ENCODE measurements at places on chromosomes 4 and X. TPM values are rescaled to one million over a fixed set of nuclear protein-coding genes. Genes with fewer than 3 reads are reported as not detected.

PHF8 gene
- total RNA-seq: 44.9 TPM

- DNase-seq: no peak
Measured at GRCh38 chr4:89439533-89439932, 131.9 kb upstream of the GPRIN3 start.

DNA sequence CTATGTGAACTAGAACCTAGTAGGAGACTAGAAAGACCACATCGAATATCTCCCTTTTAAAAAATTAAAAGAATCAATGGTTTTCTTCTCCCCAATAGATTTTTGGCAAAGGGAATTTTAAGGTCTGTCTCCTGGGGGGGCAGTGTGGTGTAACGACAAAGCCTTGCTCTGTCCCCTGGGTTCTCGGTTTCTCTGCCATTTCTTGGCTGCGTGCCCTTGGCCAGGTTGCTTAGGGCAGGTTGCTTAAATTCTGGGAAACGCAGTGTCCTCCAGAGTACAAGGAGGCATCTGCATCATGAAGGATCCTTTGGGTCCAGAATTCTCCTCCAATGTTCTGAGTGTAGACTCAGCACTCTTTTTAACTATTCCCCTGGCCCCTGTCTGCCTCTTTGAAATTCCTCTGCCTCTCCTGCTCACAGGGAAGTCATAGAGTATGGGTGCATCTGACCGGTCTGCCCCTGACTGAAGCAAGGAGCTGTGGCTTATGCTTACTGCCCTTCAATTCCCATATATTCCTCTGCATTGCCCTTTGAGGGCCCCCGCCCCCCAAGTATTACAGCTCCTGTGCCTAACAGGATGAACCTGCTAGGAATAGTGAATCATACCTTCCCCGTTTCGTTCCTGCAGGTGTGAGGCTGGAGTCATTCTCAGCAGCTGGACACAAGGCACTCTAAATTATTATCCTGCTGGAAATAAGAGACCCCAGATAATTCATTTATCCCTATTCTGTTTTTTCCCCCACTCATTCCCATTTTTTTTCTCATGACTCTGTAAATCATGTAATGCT, 2.2 kb downstream of the KIT start:
- no peak for DNase-seq

COX18 gene
- 18.9 TPM for total RNA-seq

COX7B2 gene
- total RNA-seq: not detected

DNA sequence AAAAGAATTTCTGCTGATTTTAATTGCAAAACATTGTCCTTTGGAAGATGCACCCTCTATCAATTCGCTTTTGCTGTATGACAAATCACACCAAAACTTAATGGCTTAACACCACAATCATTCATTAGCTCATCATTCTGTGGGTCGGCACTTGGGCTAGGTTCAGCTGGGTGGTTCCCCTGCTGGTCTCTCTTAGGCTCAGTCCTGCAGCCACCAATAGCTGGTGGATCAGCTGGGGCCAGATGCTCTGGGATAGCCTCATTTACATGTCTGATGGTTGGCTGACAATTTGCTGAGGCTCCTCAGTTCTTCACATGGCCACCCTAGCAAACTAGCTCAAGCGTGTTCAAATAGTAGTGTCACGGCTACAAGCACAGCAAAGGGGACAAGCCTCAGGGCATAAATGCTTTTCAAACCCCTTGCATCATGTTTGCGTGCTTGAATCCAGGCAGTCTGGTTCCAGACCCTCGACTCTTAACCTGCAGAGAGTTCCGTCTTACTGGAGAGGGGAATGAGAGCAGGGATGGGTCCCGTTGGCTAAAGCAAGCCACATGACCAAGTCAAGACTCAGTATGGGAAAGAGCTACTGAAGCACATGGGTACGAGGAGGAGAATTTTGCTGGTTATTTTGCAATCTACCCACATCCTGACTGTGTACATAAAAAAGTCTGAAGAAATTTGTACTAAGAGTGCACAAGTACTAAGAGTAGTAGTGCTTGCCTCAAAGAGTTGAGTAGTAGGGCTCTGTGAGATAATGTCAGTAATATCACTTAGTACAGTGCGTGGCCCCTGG, 7.5 kb upstream of the ACSL1 start:
- DNase-seq: no peak

DNA sequence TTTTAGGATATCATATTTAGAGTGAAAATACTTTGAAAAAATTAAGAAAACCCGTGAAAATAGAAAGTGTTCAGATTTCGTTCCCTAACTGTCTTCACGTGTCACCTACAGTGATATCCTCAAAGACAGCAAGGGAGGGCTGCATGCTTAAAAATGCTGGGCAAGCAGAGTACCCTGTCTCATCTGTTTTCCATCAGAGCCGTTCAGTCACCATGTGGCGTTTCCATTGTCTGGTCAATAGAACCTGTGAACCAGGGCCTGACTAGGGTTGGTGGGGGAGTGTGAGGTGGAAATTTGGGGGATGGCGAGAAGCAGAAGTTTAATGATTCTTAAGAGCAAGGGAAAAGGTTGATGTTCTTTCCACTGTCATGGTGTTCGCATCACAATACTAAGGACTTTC, 173.9 kb downstream of the BMPR1B start:
- no peak for DNase-seq

GEMIN8 gene
- 21.8 TPM for total RNA-seq

DNA sequence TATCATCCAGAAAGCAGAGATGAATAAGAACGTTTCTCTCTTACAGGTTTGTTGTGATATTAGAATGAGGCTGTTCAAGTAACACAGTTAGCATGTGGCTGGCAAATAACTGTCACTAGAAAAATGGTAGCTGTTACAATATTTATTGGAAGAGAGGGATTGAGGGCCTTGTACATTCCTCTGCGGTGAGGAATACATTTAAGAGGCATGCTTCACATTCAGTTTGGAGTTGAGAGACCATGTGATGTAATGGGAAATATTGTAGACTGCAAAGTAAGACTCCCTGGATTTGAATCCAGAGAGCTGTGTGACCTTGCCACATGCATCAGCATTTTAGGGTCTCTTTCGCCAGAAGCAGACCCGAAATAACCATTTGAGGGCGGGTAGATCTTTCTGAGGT, 104.8 kb upstream of the KIT start:
- DNase-seq: no peak

- DNase-seq: no peak
Measured at GRCh38 chrX:117910216-117910615, 206.4 kb downstream of the KLHL13 start.

RPS6KA6 gene
- 7.2 TPM for total RNA-seq

DNA sequence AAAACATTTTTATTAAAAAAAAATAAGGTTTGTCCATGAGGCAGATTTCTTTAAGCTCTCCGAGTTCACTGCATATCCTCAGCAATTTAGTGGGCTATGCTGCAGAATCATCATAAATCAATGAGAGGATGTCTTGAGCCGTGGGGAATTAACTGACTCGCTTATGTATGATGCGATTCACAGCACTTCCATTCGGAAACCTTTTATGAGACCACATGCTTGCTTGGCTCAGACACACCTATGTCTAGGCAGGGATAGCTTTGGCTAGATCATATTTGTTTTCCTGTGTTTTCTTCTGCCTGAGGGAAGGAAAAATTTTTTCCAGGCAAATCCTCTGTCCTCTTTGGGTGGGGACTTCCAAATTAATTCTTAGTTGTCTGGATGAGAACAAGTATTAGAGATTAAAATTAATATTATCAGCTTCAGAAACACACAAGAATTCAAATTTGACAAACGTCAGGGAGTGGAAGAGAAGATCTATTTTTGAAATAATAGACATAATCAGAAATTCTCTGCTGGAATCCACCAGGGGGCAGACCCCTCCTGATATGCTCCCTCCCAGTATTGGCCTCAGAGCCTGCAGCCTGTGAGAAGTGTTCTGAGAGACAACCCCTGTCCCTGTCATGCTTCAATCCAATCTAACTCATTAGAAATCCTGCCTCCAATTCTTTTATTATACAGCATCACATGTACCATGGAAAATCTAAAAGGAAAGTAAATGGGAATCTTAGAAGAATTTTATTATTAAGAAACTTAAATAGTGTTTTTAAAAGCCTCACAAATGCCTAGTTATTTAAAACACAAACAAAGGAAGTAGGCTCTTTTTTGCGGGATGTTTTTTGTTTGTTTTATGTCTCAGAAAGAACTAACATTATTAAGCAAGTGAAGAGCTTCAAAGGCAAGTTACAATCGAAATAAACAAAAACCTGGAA, 345.1 kb upstream of the TACR3 start:
- DNase-seq: no peak

GRCh38 chr4:132114885-132115284, 1034.2 kb upstream of the PCDH10 start:
- DNase-seq: no peak

DNA sequence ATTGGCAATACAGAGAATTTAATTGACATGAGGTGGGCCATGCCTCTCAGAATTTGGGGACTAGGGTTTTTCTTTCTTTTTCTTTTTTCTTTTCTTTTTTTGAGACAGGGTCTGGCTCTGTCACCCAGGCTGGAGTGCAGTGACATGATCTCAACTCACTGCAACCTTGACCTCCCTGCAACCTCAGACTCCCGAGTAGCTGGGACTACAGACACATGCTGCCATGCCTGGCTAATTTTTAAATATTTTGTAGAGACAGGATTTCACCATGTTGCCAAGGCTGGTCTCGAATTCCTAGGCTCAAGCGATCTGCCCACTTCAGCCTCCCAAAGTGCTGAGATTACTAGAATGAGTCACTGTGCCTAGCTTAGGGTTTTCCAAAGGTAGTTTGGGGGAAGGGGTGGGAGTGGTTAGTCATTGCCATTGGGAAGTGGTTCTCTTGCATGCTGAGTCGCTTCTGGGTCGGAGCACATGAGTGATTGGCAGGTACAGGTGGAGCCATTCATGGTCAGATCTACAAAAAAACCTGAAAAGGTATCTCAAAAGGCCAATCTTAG, 54.5 kb downstream of the MID2 start:
- DNase-seq: no peak

DNA sequence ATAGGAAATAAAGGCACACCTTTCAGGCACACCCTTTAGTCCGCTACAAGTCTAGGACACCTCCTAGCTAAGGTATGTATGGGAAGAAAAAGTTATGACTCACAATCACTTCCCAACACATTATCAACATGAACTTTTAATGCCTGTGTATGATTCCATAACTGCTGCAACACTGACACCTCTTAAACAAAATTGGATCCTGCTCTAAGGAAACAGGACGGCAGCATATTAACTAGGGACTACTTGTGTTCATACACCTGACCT, 2.4 kb upstream of the PPP3CA start:
- no peak for DNase-seq

ADH1A gene
- not detected for total RNA-seq

DNA sequence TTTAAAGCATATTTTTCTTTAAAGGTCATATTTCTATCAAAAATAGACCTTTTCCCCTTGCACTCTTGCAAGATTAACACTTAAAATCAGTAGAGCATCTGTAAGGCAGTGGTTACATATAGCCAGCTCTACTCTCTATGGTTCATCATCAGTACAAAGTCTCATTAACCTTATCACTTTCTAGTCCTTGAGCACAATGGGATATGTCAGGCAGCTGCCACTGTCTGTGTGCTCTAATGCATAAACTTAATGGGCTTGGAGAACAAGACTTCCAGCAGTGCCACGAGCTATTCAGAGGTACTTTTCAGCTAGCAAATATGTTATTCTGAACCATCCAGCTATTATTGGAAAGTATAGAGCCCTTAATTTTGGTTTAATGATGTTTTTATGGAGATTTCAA, 393.7 kb downstream of the GASK1B start:
- no peak for DNase-seq

KCTD8 gene
- 2.7 TPM for total RNA-seq

SRD5A3 gene
- 5.4 TPM for total RNA-seq

- DNase-seq: no peak
Measured at GRCh38 chr4:159341522-159341921, 238.6 kb downstream of the RAPGEF2 start.

KIF4A gene
- 0.55 TPM for total RNA-seq

TMPRSS11F gene
- total RNA-seq: not detected

UGT2B10 gene
- total RNA-seq: not detected

- DNase-seq: no peak
Measured at GRCh38 chr4:25060241-25060962, 29.7 kb upstream of the LGI2 start.

DNA sequence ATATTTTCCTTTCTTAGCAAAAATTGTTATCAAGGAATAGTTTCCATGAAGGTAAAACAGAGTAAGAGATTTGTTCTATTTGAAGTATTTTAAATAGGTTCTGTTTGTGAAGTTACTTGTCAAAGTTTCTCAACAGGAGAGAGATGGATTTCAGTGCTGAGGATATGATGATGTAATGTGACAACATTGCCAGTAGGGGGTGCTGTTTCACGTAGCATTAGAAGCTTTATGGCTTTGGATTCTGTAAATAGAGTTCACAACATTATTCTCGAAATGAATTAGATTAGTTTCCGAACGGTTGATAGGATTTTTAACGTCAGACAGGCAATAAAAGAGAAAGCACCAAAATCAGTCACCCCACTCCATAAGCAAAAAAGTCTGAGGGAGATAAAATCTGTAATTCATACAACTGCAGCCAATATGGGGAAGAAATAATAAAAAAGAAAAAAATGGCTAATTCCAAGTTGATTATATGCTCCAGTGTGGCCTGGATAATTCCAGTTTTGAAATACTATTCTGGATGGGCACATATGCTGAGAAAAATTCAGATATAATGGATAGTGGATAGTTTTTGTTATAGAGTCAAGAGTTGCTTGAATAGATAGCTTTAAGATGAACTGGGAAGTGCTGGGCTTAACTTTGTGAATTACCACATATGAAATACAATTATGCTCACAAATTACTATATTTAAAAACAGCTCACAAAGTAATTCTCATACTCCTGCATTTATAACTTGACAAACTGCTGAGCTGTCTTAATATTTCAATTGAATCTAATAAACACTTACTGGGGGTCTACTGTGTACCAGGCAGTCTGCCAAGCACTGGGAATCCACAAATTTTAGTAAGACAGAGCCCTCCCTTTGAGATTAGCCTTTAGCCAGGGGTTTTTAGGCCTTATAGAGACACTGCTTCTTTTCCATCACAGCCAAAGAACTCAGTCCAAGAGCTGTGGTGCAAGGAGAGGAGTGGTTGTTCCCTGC, 109.1 kb downstream of the GPAT3 start:
- DNase-seq: no peak

GATA1 gene
- not detected for total RNA-seq

- DNase-seq: no peak
Measured at GRCh38 chrX:109857584-109858228, 124.6 kb upstream of the ACSL4 start.

CDS1 gene
- total RNA-seq: 0.27 TPM

GRCh38 chr4:168796362-168797106, 213.5 kb downstream of the CBR4 start:
- DNase-seq: no peak

- no peak for DNase-seq
Measured at GRCh38 chr4:40722576-40723161, 27.1 kb upstream of the NSUN7 start.

- DNase-seq: no peak
Measured at GRCh38 chrX:105653891-105654290, 168.4 kb upstream of the NRK start.

DNA sequence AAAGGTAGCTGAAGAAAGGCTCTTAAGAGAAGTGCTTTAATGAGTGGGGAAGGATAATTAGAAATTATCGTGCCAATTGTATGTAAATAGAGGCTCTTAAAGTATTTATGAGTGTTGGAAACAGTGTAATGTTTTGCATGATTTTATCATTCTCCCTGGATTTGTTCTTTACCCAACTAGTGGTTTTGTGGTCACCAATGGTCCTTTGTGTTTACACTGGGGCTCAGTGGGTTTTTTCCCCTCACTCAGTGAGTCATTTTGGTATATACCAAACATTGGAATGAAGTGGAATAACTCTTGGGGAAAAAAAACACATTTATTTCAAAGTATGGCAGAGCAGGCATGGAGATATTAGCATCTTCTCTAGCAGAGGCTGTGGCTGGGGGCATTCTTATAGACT, 20.8 kb upstream of the LGI2 start:
- DNase-seq: no peak

All from sigmoid colon (tissue), 7 donors.